ENCODE measurements at places on chromosomes 13 and 19. TPM values are rescaled to one million over a fixed set of nuclear protein-coding genes. Genes with fewer than 3 reads are reported as not detected.

COX6B1 gene
- 1,012 TPM for total RNA-seq

SBK3 gene
- 0.81 TPM for total RNA-seq

MYO16 gene
- not detected for total RNA-seq

SLITRK1 gene
- total RNA-seq: 0.89 TPM

SLC27A1 gene
- 16.7 TPM for total RNA-seq

VSTM2B gene
- total RNA-seq: not detected

GSX1 gene
- not detected for total RNA-seq

TEX101 gene
- not detected for total RNA-seq

NEK3 gene
- 11.4 TPM for total RNA-seq

CCDC106 gene
- 2.6 TPM for total RNA-seq

LILRA1 gene
- not detected for total RNA-seq

STOML3 gene
- not detected for total RNA-seq

ZNF548 gene
- total RNA-seq: 30.7 TPM

PGLYRP1 gene
- total RNA-seq: not detected

ZNF878 gene
- total RNA-seq: not detected

ZNF492 gene
- 0.05 TPM for total RNA-seq

ZIC5 gene
- total RNA-seq: 2.4 TPM

HTR2A gene
- 0.02 TPM for total RNA-seq

HCST gene
- total RNA-seq: 0.69 TPM

DNA sequence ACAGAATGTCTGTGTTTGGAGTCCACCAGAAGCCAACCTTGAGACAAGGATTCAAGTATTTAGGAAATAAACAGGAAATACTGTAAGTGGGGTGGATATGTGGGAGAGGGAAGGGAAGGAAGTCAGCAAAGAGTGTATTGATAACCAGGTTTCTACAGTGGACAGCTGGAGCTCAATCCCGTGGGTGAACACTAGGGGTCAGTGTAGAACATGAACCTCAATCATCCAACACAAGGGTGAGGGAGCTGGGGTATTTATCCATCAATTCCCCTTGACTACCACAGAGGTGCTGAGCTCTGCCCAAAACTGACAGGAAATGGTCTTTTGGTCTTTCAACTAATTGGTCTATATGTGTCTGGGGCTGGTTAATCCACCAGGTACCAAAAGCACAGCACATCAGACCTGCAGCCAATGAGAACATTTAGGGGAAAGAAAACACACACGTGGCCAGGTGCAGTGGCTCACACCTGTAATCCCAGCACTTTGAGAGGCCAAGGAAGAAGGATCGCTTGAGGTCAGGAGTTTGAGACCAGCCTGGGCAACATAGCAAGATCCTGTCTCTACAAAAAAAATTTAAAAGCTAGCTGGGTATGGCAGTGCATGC is 5.6 kb upstream of the SYDE1 start:
- DNase-seq: no peak

DNA sequence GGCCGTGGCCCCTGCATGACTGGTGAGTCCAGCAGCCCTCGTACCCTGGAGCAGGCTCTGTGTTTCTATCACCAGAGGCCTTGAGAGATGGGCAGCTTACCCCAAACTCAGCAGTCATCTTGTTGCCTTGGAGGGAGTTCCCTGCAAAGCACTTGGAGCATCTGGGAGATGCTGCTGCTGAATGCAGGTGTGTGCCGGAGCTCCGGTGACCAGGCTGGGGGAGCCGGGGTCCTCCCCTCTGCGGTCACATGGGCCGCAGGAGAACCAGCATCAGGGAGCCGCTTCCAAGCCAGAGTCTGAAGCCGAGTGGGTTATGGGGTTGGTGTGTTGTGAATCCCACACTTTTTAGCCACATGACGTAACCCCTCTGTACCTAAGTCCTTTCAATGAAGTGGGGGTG is 82.8 kb downstream of the TEX29 start:
- DNase-seq: no peak

GRCh38 chr19:1507192-1507660 is 5.6 kb downstream of the ADAMTSL5 start:
- no peak for DNase-seq

GRCh38 chr19:49335071-49335783 is at the start of gene CD37:
Gene CD37 (plus strand): TSS chr19:49335406. CDS start chr19:49335541, 135 bp downstream.
- DNase-seq: no peak

DNA sequence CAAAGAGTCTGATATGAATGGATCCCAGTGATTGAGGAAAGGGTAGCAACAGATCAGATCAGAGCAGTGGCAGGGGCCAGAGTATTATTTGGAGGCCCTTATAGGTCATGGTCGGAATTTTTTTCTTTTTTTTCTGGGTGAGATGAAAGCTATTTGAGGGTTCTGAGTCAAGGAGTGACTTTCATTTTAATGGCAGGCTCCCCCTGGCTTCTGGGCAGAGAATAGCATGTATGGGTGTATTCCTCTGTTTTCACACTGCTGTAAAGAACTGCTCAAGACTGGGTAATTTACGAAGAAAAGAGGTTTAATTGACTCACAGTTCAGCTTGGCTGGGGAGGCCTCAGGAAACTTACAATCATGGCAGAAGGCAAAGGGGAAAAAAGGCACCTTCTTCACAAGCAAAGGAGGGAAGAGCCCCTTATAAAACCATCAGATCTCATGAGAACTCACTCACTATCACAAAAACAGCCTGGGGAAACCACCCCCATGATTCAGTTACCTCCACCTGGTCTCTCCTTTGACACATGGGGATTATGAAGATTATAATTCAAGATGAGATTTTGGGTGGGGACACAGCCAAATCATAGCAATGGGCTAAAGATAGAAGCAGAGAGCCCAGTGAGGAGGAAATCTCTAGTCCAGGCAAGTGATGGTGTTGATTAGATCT is 3.0 kb upstream of the SLC6A16 start:
- DNase-seq: no peak

- DNase-seq: no peak
These were observed 7.7 kb downstream of the CEACAM16 start for GRCh38 chr19:44706506-44707236.

GRCh38 chr19:6125571-6125989 is 9.9 kb upstream of the ACSBG2 start:
- peak; percentile 92 for DNase-seq

DNA sequence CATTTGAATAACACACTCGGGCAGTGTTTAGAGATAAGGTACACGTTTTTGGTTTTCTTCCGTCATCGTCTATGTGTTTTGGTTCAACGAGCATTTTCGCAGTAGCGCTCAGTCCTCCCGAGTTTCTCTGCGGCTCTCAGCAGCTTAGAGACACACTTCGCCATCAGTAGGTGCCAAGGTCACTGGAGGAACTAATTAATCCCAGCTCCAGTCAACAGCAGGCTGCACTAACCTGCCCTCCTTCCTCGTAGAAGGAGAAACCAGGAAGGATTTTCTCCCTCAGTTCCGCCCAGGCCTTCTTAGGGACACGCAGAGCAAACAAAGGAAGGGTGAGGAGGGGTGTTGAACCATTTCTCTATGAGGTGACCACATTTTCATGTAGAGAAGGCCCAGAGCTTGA is 12.6 kb downstream of the MBNL2 start:
- no peak for DNase-seq

- DNase-seq: no peak
These were observed 6.3 kb upstream of the ANKRD10 start for GRCh38 chr13:110921209-110921608.

DNA sequence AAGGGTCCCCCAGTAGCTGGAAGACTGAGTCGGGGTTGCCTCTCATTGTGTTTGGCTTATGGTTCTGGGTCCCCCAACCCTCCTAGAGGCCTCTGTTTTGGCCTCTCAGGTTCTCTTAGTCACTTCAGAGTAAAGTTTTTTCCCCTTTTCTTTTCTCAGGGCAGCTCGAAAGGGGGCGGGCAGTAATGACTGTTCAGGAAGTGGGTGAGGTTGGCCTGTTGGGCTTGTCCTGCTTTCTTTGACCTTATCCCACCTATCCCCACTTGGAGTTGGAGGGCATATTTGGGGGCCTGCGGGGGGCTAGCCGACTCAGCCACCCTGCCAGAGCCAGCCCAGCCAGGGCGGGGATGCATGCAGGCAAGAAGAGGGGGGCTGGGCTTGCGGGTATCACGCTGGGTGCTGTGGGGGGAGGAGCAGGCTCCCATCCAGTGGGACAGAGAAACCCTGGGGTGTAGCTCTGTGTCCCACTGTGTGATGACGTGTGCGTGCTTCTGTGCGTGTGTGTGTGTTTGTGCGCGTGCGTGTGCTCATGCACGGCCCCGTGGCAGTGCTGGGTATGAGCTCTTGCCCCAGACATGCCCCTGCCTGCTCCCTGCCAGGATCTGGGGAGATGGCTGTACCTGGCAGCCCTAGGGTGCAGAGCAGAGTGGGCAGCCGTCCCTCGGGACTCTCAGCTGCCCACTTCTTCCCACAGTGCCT is 1.4 kb downstream of the CIC start:
- peak; percentile 86 for DNase-seq

DNA sequence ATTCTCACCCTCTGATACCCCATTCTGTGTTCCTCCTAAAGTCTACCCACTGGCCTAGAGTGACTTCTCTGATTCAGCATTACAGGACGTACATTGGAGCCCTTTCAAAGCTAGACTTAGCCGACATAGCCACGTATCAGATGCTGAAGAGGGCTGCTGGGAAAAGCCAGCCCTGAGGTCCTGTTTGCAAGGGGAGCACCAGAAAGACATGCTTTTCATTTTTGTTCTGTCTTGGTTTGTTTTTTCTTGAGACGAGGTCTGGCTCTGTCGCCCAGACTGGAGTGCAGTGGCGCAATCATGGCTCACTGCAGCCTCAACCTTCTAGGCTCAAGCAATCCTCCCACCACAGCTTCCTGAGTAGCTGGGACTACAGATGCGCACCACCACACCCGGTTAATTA is 6.3 kb upstream of the ZSWIM4 start:
- DNase-seq: no peak

- DNase-seq: no peak
These were observed 8.3 kb downstream of the LSM7 start for GRCh38 chr19:2320049-2320448.

- DNase-seq: no peak
These were observed 1.6 kb downstream of the GRIK5 start for GRCh38 chr19:42068361-42068755.

GRCh38 chr13:89930861-89931260 is 1416.6 kb upstream of the MIR17HG start:
- no peak for DNase-seq

- peak; percentile 41 for DNase-seq
These were observed 172.5 kb upstream of the SLITRK5 start for GRCh38 chr13:87498681-87499080.

DNA sequence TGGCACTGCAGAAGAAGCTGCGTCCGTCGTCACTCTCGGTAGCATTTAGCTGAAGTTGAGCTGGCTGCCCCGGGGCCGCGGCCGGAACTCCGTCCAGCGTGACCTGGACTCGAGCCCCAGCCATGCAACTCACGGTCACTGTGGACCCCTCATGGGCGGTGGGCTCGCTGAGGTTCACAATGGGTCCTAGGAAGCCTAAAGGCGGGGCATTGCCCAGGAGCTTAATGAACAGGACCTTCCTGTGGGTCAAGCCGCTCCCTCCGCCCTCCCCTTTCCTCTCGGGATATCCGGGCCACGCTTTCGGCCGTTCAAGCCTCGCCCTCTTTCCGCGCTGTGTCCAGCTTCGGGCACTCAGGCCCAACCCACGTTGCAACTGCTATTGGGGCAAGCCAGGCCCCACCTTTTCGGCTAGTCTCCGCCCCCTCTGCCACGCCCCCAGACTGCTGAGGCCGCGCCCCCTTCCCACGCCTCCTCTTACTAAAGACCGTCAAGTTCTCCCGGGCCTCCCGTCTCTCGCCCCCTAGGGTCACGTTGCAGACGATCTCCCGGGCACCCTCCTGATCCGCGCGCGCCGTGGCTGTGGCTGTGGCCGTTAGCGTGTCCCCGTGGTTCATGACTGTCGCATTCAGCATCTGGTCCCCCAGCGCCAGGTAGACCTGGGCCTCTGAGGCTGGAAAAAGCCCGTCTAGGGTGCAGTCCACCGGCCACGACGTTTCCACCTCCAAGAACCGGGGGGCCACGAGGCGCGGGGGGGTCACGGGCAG is 1.4 kb upstream of the RAVER1 start:
- DNase-seq: peak; percentile 89

DNA sequence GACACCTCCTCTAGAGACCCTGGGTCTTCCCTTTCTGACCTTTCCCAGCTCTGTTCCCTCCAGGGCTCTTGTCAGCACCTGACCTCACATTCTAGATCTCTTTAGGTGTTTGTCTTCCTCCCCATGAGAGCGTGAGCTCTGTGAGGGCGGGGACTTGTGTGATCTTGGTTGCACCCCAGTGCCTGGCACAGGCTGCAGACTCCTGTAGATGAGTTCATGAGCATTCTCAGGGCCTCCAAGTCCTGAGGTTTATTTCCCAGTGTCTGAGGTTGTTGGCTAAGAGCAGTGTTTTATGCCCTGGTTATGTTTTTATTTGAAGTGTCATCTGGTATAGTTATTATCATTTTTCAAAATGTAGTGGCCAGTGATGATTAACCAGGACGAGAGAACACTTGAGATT is 596 bp downstream of the CEACAM4 start:
- DNase-seq: no peak

GRCh38 chr13:43805071-43805468 is 18.3 kb upstream of the ENOX1 start:
- DNase-seq: peak; percentile 93

DNA sequence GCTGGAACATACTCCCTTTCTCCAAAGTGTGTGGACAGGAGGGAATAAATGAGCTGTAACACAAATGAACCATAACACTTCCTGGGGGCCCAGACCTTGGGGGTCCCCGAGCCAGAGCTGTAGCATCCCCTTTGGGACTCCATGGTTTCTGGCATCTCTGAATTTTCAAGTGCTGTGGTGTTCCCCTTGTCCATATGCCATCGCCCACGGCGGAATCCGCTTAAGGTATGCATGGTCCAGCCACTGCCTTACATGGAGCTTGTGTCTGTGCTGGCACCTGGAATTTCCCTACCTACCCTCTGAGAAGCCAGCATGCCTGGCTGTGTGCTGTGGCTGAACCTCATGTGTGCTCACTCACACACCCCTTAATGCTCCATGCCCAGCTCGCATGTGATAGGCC is 943.6 kb downstream of the SLITRK1 start:
- no peak for DNase-seq

GRCh38 chr13:47038188-47038587 is 141.3 kb upstream of the HTR2A start:
- no peak for DNase-seq

GRCh38 chr13:91212231-91212630 is 135.3 kb upstream of the MIR17HG start:
- no peak for DNase-seq

DNA sequence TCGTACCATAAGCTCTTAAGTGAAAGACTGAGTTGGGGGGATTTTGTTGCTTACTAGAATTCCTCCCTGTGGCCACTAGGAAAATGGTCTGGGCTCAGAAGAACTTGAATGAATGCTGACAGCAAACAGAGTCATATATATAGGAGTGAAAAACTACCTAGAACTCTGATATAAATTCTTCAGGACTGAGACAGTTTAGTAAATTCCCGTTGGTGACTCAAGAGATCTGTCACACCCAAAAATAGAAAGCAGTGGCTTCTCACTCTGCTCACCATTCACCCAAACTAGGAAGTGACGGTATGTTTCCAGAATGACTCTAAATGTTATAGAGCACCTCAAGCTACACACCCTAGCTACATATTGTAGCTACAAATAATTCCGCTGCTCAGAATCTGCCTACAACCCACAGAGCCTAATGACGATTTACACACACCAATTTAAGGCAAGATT is 116.2 kb downstream of the TBC1D4 start:
- DNase-seq: peak; percentile 92

GRCh38 chr13:109408591-109409382 is 377.6 kb downstream of the IRS2 start:
- DNase-seq: no peak
